ENCODE measurements at places on chromosomes 13 and 19.
A peak's percentile ranks its signal among the peaks of the same experiment; 100 is the strongest.

- DNase-seq, result no peak
Observed at GRCh38 chr19:23887642-23888041, 27.0 kb upstream of the ZNF726 start.

DNA sequence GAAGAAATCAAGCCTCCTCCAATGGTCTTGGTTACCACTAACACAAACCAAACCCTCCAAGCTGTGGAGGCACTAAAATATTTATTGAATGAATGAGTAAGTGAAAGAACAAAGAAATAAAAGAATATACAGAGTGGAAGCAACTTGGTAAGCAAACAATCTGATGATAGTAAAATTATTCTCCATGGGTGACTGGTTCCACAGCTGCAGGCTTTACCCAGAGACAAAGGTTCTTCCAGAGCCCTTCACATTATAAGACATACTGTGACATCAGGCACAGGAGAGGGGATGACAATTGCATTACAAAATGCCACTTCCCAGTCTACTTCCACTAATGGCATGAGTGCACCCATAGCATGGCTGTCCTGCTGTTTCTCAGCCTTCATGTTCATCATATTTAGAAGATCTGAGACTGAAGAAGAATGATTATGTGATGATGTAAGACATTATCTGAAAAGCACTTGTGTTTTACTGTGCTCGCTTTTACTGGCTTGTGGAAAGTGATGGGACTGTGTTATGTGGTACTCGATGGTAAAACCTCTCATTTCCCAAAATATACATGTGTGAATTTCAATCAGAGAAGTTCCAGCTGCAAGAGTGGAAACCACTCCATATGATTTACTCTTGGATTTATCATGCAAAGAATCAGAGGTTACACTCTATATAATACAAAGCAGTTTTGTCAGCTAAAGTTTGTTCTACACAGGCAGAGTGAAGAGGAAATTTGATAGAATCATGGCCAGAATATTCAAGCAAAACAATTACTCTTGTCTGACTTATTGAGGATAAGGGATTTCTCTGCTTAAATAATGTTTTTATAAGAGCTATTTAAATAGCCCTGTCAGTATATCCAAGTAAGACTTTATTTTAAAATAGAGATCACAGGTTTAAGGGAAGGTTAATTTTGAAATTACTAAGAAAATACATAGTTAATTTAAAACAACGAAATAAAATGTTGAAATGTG lies 220.2 kb upstream of the NBEA start:
- DNase-seq, result no peak

DNA sequence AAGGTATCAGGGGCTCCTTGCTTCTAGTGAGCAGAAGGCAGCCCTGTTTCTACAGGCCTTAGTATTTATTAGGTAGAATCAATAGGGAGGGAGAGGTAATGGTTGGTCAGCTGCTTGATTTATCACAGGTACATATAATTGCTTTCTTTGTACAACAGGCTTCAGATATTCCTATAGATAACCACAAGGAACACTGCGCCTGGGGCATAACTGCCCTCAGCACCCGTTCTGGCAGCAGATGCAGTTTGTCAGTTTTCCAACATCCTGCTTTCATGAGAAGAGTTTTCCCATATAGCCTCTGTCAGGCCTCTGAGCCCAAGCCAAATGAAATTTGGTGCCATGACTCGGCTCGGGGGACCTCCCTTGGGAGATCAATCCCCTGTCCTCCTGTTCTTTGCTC lies 12.4 kb upstream of the ZNF486 start:
- no peak for DNase-seq

GRCh38 chr19:55468054-55468393 lies 3.5 kb upstream of the C19orf85 start:
- no peak for DNase-seq

GRCh38 chr19:56150358-56150757 lies 9.3 kb downstream of the ZNF444 start:
- DNase-seq, result no peak

DNA sequence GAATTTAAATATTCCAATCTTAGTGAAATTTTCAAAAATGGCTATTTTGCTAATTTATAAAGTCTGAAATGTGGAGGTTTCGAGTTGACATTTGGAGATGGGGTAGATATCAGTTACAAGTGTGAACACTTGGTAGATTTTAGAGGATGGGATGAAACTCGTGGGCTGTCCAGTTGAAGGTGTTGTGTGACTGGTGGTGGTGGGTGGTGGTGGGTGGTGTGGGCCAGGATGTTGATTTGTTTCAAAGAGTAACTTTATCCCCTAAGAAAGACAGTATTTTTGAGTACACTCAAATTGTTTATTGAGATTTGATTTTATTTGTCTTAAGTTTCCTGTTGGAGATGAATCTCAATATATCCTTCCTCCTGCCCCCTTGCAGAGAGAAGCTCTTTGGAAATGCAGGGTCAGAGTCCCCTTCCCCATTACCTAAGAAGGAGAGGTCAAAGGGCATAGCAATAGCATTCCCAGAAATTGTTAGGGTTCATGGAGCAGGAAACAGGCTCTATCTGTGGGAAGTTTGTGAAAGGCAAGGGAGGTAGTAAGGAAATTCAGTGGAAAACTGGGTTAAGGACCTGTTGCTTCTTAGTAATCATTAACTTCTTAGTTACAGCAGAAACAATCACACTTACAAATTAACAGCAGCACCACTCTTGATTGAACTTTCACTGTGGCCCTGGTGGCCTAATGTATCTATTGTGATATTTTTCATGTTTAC lies 133.6 kb upstream of the RNF113B start:
- no peak for DNase-seq

DNA sequence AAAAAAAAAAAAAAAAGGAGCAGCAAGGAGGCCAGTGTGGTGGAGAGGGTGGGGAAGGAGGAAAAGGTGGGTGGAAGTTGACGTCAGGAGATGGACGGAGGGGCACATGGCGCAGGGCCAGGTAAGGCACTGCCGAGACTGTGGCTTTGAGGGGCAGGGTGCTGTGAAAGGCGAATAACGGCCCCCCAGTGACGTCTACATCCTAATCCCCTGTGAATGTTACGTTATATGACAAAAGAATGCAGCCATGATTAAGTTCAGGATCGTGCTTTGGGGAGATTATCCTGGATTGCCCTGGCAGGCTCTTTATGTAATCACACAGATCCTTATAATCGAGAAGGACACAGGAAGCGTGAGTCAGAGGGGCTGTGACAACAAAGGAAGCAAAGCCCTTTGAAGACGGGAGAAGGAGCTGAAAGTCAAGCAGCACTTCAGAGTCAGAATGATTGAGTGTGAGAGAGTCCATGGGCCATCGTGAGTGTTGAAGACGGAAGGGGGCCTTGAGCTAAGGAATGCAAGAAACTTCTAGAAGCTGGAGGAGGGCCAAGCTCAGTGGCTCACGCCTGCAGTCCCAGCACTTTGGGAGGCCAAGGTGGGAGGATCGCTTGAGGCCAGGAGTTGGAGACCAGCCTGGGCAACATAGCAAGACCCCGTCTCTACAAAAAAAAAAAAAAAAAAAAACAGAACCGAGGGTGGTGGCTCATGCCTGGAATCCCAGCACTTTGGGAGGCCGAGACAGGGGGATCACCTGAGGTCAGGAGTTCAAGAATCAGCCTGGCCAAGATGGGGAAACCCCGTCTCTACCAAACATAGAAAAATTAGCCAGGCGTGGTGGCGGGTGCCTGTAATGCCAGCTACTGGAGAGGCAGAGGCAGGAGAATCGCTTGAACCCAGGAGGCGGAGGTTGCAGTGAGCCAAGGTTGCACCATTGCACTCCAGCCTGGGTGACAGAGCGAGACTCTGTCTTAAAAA lies 13.8 kb upstream of the CEACAM16 start:
- peak; percentile 88 for DNase-seq

DNA sequence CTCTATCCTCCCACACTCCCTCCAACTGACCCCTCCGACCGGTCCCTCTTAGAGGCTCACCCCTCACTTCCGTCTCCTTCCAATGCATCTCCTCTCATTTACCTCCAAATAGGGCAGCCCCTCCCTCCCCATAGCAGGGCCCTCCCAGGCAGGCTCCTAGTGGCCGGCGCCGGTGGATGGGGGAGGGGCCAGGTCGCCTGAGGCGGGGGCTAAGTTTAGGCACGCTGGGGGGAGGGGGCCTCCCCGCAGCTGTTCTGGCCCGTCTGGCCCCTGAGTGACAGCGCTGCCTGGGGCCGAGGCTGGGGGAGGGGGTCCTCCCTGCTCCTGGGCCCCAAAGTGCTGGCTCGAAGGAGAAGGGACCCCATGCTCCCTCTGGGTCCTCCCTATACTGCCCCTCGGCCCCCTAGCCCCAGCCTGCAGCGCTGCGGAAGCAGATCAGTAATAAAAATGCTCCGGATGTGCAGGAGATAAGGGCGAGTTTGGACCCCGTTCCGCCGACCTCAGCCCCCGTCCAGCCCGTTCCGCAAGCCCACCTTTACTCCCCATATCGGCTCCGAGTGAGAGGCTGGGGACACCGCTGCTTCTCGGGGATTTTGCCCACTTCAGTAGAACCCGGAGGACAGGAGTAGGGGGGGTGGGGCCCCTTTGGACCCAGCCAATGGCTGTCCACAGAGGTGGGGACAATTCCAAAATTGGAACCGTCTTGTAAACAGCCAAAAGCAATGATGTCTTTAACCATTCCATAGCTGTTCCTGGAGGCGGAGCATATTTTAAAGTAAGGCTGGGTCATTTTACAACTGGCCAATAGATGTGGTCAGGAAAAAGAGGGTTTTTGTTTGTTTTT lies 4.0 kb downstream of the RTN2 start:
- no peak for DNase-seq

DNA sequence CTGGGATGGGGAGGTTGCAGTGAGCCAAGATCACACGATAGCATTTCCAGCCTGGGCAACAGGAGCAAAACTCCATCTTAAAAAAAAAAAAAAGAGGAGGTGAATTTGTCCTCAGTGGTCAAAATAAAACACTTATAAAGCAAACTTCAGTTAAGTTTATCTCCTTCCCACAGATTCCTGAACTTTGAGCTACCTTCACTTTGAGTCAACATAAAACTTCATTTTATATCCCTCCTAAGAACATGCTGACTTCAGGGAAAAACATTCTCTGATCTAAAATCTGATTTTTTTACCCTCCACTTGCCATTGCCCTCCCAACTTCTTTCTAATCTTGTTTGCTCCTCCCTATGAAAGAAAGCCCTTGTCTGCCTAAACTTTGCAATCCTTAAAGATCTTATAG lies 59.0 kb downstream of the ZNF429 start:
- DNase-seq, result no peak

DNA sequence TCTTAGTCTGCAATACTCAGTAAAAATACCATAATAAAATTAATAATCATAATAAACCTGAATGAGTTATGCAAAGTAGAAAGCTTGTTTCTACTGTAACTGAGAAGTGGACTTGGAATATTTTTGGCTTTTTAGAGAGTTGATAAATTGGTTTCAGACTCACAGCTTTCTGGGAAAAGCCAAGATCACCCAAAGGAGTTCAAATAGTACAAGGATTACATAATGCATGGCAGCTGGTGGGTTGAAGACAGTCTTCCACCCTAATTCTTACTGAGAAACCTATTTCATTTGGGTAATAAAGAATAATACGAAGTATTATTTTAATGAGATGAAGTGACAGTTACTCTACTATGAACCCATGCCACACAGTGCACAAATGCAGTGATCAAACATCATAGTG lies 139.4 kb upstream of the KLF12 start:
- no peak for DNase-seq

- no peak for DNase-seq
Observed at GRCh38 chr13:82833923-82834322, 1048.4 kb downstream of the SLITRK1 start.
